ENCODE measurements at places on chromosomes 7 and 10.

- DNase-seq, result no peak
Observed at GRCh38 chr10:131070856-131071255, 240.7 kb downstream of the TCERG1L start.

DNA sequence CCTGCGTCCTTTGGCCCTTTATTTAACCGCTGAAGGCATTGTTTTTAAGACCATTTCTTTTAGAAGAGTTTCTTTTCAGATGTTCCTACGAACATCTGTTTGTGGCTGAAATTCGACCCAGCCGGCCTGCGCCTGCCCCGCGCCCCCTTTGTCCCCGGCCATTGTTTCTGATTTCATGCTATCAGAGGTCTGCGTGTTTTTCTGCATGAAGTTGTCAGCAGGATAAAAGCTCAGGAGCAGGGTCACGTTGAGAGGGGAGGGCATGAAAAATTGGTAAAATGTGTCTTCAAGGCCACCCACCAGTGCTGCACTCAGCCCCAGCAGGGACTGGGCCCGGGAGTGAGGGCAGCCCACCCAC is 43.1 kb downstream of the NKX6-2 start:
- DNase-seq, result no peak

DNA sequence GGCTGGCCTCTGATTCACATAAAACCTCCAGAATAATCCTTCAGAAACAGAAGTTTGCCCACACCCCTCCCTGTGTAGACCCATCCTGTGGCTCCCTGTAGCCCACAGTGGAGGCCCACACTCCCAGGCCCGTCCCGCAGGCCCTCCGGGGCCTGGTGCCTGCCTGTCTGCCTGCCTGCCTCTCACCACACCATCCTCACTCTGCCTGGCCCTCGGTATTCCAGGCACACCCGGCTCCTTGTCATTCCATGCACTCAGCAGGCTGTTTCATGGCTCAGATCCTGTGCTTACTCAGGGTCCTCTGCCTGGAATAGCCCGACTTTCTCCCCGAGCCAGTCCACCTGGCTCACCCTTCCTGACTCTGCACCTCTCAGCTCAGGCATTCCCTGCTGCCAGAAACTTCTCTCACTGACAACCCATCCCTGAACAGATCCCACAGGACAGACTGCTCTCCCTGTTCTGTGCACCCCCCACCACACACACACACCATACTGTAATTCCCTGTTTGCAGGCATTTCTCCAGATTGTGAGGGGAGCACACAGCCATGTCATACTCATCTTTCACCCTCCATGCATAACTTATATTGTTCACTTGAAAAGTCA is 498.0 kb upstream of the ZMIZ1 start:
- no peak for DNase-seq

DNA sequence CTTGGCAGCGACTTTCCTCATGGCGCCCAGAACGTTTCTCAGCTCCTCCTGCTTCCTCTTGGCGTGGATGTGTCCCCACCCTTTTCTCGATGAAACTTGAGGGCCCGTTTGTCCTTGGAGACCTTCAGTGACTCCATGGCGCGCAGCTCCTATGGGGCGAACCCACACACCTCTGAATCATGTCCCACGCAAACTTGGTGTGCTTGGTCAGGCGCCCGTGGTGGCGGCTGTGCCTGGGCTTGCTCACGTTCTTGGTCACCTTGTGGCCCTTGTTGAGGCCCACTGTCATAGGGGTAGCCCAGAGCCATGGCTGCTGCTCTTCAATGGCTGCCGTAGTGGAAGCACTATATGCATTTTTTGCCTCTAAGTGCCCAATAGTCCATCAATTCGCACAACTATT is 117.5 kb upstream of the FOXP2 start:
- DNase-seq, result no peak

DNA sequence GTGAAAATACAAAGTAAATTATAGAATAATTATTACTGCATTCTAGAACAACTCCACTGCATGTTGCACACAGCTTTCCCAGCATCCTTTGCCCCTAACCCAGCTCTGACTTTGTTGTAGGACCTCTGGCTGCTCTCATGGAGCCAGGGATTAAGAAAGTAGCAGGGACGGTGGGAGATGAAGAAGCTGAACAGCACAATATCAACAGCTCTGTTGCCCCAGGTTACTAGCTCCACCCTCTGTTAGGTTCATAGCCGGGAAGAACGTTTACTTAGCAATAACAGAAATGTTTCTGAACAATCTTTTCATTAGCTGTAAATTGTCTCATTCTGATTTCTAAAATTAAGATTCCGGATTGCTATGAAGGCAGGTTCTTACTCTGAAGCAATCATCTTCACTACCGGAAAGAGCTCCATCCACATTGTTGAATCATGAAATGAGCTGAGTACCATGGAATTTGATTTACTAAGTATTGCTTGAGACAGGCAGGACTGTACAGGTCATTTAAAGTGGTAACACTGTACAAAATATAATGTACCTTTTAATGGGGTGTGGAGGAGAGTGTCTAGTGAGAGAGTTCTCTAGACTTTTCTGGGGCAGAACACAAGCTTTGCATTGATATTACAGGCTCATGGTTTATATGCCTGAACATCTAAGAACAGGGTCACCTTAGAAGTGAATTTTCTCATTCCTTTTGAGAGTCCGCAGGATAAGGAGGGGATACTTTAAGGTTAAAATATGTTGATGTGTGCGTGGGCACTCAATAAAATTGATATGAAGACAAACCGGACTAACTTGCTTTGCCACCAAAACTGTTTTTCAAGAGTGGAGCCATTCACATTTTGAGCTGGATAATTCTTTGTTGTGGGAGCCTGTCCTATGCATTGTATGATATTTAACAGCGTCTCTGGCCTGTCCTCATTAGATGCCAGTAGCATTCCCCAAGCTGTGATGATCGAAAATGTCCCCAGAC is 20.8 kb upstream of the RAB18 start:
- DNase-seq, result no peak

DNA sequence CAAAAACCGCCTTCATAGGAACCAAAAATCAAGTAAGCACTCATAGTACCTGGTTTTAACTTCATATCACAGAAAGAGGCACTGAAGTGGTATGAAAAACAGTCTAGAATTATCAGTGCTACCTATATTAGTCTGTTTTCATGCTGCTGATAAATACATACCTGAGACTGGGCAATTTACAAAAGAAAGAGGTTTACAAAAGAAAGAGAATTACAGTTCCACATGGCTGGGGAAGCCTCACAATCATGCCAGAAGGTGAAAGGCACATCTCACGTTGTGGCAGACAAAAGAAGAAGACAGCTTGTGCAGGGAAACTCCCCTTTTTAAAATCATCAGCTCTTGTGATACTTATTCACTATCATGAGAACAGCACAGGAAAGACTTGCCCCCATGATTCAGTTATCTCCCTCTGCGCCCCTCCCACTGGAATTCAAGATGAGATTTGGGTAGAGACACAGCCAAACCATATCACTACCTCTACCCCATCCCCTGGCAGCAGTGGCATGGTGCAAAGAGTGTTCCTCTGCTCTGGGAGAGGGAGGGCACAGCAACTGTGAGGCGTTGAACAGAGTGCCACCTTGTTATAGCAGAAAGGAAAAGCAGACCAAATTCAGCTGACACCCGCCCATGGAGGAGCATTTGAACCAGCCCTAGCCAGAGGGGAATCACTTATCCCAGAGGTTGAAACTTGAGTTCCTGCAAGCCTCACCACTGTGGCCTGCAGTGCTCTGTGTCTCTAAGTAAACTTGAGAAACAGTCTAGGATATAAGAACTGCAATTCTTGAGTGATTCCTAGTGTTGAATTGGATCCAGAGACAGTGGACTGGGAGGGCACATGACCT is 61.9 kb upstream of the PTPRZ1 start:
- no peak for DNase-seq
